ENCODE measurements at places on chromosomes 4 and X.
A peak's percentile ranks its signal among the peaks of the same experiment; 100 is the strongest.

DNA sequence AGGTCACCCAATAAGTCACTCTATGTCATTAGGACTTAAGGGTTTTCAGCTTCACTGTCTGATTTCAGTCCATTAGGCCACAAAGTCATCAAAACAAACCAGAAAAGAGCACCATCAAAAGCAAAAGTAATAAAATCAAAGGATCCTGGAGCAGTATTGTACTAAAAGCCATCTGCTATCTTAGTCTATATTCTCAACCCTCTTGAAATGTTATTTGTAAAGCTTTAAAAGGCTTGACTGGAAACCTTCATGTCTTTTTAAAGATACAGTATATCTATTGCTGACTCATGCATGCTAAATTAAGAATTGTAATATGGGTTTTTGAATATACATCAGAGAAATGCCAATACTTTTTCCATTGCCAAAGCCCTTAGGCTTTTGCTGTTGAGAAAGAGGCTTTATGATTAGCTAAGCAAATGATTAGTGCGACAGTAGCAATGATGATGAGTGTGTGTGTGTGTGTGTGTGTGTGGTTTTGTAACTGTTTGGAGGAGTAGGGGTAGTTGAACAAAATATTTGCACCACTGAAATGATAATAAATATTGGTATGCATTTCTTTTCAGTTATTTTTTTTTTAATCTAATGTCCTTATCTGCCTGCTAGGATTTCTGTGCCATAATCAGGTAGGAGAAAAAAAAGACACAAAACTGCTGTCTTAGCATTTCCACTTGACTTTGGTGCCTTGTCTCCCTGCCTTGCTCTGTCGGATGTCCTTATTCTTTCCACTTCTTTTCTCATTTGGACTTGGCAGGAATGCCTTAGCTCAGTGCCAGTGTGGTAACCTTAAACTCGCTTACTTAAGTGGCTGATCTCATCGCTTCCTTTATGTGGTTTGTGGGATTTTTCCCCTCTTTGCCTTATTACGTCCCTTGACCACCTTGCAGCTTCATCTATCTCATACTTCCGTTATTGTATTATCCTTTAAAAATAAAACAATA lies 119.7 kb downstream of the PCDH7 start:
- no peak for DNase-seq

- no peak for DNase-seq
Observed at GRCh38 chr4:151389311-151389710, 19.7 kb upstream of the FHIP1A start.

- peak; percentile 0 for DNase-seq
Observed at GRCh38 chrX:6095469-6095868, 133.2 kb downstream of the NLGN4X start.

DNA sequence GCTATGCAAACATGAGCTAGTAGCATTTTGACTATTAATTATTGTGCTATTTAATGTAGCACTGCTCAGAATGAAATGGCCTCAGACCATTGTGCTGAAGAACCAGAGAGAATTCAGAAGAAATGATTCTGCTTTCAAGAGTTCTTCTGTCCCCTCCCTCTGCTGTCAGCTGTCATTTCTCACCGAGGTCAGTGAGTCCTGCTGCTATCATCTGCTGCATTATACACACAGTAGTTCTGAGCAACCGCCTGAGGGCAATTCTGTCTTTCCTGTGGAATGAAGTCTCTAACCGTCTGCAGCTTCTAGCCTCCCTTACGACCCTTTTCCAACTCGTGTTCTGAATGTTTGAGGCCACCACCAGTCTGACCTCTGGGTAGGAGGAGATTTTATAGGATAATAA lies 249.4 kb downstream of the HNRNPD start:
- DNase-seq: no peak

- peak; percentile 22 for DNase-seq
Observed at GRCh38 chrX:101682723-101683122, 23.1 kb upstream of the ARMCX2 start.

- no peak for DNase-seq
Observed at GRCh38 chr4:172680691-172681090, 487.9 kb upstream of the GALNT7 start.

Measured in SW480 (cell line).